ENCODE measurements at places on chromosomes 12 and 14.

GRCh38 chr12:87140262-87140661 lies 884.1 kb upstream of the MGAT4C start:
- DNase-seq: no peak

DNA sequence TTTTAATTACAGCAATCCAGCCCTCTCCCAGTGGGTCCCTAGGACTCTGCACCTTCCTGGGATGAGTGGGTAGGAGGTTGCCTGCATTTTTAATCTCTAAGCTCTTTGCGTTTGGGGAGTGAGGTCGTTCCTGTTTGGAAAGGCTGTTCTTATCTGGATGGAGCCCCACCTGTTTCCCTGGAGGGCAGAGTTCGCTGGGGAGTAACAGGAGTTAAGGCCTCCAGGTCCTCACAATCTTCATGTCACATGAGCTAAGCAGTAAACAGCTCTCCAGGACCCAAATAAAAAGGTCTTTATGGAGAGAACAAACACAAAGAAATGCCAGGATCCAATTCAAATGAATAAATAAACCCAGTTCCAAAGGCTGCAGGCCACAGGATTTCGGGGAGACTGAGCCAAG lies 56.0 kb upstream of the RFLNA start:
- DNase-seq: no peak

DNA sequence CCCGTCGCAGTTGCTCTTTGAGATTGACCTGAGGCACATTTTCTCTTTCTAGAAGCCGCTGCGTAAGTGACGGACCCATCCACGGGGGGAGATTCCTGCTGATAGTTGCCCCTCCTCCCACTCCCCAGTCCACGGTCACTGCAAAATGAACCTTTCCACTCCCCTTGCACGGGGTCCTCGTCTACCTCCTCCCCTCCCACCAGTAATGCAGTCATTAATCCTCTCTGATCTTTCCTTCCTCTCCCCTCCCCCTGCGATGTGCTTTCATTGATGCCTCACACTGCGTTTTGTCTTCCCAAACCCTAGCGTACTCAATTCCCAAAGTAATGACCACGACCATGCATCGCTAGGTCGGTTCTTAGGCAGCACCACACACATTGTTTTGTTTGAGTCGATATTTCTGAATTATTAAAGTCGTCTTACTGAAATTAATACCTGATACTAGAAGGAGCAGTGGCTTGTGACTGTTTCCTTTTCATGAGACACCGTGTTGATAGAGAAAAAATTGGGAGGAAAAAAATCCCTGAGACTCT lies 857 bp downstream of the ETNK1 start:
- peak; percentile 5 for DNase-seq

GRCh38 chr12:65695113-65695865 lies 129.0 kb upstream of the HMGA2 start:
- no peak for DNase-seq

DNA sequence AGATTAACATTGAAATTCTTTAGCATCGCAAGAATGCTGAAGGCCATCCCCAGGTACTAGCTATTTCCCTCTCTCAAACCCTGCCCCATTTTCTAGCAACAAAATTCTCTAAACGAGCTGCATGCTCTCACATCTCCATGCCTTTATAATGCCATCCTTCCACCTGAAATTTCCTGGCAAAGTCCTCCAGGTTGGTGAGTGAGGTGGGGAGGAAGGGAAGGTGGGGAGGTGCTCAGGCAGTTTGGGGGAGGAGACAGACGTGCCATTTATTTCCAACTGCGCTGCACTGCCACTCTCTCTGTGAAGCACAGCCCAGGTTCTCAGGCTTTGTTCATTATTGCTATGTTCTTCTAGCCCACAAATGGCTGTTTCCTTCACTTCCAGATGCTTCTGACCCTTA lies 208.4 kb downstream of the PAWR start:
- DNase-seq: no peak

- DNase-seq: no peak
Observed at GRCh38 chr12:40614923-40615322, 77.3 kb upstream of the CNTN1 start.

DNA sequence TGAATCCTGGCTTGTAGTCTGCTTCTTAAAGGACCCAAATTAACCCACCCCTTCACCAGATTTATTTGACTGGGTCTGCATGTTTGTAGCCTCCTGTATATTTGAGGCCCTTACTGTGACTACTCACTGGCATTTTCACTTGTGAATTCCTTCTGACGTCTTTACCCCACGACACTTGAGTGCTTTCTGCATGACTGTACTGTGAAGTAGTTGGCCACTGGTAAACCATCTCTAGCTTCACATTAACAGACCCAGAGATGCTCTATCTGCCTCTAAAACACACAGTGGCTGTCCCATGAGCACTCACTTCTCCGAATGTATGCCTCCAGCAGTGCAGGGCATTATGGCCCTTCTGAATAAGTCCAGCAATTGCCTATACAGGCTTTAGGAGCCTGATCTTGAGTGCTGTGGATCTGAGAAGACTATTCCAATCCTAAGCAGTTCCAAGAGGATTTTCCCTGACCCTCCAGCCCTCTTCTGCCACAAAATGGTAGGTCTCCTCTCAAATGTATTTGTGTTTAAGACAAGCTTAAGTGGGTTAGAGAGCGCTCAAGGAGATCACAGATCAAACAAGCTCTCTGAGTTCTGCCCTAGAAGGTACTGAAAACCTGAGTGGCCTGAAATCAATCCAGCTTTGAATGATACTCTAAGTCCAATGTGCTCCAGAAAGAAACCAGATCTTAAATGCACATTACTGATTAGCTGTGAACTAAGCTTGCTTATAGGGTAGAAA lies 534.7 kb downstream of the RPS29 start:
- no peak for DNase-seq

DNA sequence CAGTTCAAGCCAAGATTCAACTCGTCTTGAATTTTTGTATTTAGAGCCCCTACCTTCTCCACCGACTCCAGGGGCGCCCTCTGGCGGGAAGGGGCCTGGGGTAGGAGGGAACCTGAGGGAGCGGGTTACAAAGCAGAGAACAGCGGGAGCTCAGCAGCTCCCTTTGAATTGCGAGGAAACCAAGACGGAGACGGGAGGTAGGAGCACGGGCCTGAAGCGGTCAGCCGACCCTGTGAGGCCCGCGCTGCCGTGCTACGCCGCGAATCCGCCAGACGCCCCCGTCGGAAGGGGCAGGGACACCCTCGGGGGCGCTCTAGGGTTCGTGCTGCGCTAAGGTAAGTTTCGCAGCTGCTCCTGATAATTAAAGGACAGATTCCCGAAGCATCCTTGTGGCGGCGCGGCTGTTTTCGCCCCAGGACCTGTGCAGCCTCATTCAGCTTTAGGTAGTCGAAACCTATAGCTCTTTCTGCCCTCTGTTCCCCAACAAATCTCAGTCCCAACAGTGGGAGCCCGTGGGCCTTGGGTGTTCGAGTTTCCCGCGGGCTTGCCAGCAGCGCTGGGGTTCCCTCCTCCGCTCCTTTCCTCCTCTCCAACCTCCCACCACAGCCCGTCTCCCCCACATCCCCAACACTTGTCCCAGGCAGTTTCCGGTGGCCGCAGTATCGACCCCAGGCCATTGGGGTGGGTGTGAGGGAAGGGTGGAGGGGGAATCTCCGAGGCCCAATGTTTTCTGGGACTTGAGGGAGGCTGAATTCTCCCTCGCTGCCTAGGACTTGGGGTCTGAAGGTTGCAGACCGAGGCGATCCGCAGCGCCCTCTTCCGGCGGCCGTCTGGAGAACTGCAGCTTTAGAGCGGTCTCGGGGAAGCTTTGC lies 5.1 kb upstream of the NKX2-1 start:
- DNase-seq: peak; percentile 76

GRCh38 chr12:132806857-132807256 lies 21.8 kb downstream of the GOLGA3 start:
- no peak for DNase-seq

DNA sequence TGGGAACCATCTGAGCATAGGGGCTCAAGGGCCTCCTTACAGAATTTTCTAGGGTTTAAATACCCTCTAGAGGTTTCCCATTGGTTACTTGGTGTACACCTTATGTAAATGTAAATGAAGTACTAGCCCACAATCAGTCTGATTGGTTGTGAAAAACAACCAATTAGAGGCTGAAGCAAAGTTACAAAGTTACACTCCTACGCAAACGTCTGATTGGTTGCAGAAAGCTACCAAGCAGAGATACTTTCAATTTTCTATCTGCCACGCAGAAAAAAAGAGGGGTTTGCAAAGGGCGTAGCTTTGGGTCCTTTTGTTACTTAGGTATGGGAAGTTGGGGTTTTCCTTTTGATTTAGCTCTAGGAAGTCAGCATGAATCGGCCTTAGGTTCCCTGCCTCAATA lies 1.8 kb upstream of the TMEM19 start:
- no peak for DNase-seq

- DNase-seq: no peak
Observed at GRCh38 chr12:47860279-47860841, 40.7 kb upstream of the HDAC7 start.

DNA sequence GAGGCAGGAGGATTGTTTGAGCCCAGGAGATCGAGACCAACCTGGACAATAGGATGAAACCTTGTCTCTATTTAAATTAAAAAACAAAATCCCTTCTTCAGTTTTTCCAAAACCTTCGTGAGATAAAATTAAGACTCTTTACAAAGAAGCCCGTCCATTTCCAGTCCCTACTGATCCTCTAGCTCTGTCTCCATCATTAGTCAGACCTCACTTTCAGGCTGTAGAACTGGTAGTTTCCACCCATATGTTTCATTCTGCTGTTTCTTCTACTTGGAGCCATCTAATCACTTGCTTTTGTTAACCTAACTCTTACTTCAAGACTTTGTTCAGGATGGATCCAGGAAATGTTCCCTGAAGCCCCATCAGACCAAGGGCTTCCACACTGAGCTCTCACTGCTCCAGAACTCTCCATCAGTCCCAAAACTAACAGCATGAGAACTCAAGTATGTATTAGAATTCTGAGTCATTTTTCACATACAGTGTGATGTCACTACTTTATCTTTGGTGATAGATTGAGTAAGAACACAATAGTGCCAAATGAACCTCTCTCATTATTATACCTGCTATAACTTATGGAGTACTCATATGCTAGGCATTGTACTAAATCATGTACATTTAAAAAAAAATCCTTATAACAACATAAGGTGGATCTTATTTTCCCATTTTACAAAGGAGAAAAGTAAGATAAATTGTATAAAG lies 90.8 kb downstream of the PRICKLE1 start:
- no peak for DNase-seq

DNA sequence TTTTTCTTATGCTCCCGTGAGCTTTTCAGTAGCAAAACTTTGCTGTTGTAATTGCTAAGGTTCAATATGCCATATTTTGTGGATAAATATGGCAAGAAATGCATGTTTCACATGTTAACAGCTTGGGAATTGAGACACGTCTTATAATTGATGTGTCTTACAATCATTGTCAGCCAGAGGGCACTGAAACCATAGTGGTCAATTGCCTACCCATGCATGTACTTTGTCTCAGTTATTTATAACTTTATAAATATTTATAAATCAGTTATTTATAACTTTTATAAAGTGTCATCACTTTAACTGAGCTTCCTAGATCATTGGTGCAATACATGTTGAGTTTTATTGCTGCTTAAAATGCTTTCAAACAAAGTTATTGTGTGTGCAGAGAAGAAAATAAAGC lies 82.0 kb downstream of the CATSPERB start:
- no peak for DNase-seq

DNA sequence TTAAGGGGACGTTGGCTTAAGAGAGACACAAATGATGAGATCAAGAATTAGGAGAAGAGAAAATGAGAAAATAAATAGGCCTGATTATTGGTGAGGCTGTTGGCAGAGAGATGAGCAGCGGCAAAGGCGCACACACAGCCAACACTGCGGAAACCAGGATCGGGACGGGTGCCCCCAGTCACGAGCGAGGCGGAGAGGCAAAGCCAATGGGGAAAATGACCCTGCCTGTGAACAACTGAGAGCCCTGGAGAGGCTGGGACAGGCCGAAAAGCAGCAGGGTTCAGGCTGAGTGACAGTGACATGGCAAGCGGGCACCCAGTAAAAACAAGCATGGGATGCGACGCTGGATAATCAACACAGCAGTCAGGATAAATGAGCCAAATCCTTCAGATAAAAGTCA lies 21.0 kb downstream of the SLC15A4 start:
- no peak for DNase-seq

DNA sequence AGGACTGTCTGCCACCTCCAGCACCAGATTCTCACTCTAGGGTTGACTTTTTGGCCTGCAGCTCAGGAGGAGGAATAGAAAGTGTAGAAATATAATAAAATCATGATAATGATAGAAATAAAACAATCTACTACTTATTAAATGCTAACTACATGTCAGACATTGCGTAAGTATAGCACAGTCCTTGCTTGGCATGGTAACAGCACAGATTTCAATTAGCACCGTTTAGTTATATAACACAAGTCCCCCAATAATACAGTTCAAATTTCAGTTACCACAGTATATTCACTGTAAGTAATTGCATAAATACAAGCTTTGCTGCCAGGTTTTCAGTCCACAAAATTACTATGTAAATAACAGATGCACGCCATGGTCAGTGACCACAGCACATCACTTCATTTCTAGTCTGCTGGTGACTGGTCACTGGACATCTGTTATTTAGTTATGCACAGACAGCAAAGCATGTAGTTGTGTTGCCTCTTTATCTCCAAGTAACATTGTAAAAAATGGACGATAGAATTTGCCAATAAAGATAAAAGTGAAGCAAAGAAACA lies 6.5 kb upstream of the GLT8D2 start:
- DNase-seq: no peak

GRCh38 chr14:22896760-22897159 lies 13.7 kb downstream of the REM2 start:
- no peak for DNase-seq

GRCh38 chr14:73468828-73469375 lies 10.6 kb upstream of the NUMB start:
- no peak for DNase-seq

GRCh38 chr12:78531831-78532458 lies 332.6 kb upstream of the SYT1 start:
- DNase-seq: no peak

GRCh38 chr12:131229426-131230339 lies 276.0 kb downstream of the ADGRD1 start:
- DNase-seq: no peak

DNA sequence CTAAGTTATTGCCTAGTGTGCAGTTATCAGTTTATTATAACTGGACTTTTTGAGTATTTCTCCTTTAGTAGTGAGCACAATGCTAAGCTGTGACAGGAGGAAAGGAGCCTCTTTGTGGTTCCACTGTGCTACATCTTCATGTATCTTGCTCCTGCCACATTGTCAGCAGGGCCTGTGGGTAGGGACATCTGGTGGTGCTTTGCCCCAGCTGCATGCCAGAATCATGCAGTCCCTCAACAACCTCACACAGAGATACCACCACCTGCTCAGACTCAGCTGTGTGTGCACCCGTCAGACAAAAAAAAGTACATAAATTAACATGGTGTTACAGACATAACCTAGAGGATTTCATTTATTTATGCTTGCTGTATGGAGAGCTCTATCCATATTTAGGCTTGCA lies 51.1 kb downstream of the MIS18BP1 start:
- DNase-seq: no peak

GRCh38 chr12:100031836-100032235 lies 47.1 kb upstream of the ANKS1B start:
- DNase-seq: no peak

All from NCI-H510A (cell line).